ENCODE measurements at places on chromosomes 16 and 17.

DNA sequence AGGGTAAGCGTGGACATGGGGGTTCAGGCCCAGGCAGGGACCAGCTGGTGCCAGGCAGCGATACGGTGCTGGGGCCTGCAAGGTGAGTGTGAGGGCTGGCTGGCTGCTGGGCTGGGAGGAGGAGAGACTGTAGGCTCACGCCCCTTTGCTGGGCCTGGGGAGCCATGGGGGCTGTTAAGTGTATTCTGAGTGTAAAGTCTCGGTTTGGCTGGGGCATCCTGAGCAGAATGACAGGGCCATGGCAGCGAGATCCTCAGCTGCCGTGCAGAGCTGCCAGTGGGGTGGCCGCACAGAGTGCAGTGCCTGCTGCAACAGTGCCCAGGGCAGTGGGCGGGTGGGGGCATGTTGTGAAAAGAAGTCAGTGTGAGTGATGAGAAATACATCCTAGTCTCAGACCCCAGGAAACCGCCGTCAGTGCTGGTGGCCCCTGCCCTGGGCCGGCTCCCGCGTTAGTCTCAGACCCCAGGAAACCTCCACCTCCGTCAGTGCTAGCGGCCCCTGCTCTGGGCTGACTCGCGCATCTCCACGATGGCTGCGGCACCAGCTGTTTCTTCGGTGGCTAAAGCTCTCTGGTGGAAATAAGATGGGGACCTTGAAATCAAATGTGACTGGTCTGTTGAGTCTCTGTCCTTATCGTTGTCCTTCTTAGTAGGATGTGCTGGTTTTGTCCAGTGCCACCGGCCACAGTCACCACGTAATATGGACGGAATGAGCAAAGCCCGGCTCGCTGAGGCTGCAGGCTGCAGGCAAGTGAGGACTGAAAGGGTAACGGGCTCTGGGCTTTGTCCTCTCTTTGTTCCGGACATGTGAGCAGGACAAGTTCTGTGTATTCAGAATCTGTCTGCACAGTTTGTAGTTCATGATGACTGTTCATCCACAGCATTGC lies 22.9 kb downstream of the ACSF3 start:
- DNase-seq: no peak

DNA sequence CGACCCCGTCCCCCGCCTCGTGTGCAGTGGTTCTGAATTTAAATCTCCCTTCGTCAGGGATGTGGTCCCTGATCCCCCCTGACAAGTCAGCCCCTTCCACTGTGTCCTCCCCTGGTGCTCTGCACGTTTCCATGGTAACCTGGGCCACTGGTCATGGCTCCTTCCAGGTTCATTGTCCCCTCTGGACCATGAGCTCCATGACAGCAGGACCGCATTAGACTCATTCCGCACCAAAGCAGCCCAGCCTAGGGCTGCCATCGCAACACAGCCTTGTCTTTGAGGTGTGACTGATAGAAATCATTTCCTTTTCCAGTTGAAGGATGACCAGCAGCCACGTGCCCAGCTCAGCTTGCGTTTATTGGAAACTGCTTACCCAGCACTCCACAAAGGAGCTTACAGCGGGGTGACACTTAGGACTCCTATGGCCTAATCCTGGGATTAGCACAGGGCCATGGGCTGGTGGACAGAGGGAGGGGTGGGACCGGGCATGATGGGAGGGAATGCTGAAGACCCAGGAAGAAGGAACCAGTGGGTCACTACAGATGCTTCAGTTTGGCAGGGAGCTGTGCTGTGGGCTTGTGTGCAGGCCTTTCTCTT lies 7.6 kb downstream of the RCVRN start:
- no peak for DNase-seq

- DNase-seq: no peak
Measured at GRCh38 chr16:27169511-27170071, 33.7 kb upstream of the KDM8 start.

DNA sequence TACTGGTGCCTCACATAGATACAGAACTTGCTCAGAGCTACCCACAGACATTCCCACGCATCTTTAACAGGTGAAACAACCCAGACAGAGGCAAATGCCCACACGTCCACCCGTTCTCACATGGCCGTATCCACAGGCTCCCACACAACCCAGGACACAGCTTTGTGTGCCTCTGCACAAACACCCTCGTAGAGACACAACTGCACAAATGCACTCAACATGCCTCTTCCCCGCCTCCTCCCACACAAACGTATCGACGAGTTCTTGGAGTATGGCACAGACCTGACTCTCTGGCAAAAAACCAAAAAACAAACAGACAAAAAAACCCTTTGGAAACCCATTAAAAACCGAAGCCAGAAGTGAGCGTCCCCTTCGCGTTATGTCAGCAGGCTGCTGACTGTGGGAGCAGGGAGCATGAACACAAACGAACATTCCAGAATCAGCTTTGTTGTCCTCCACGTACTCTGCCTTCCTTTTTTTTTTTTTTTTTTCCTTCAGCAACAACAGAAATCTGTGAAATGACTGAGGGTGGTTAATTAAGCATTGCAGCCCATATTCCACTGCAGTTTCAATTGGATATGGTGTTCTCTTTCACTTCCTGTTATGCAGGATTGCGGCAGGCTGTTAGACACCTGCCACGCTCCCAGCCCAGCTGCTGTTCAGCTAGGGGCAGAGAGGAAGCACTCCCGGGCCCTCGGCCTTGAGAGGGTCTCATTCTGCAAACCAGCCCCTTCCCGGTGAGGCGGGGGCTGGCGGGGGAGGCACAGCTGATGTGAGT lies 313.7 kb downstream of the MAF start:
- DNase-seq: peak; percentile 76

GRCh38 chr16:72099377-72099818 lies 5.8 kb downstream of the DHX38 start:
- DNase-seq: peak; percentile 79

GRCh38 chr16:76311260-76311659 lies 34.1 kb downstream of the CNTNAP4 start:
- no peak for DNase-seq

GRCh38 chr17:1275205-1275961 lies 4.1 kb upstream of the TRARG1 start:
- DNase-seq: no peak

GRCh38 chr17:61259360-61259759 lies 140.3 kb upstream of the TBX2 start:
- DNase-seq: no peak

DNA sequence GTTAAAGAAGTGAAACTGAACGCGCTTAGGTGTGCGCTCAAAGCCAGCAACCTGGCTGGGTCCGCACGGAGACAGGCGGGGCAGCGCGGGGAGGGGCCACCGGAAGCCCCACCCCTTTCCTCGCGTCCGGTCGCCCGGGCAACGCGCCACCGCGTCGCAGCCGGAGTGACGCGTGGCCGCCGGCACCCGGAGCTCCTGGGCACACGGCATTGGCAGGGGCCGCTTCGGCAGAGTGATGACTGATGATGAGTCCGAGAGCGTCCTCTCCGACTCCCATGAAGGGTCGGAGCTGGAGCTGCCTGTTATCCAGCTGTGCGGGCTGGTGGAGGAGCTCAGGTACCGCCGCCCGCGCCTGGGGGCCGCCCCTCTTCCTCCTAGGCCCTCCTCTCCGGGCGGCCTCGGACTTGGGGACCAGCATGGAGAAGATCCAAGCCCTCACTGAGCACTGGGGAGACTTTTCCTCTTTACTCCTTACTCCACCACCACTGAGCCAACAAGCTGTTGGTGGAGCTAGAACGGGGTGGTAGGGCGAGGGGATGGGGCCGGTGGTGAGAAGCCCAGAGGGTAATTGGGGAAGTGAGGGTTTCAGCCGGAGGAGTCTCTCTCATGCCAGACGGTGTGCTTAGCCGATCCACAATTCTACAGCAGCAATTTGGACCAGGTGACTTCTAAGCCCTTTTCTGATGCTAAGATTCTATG lies 44.9 kb downstream of the PRSS54 start:
- DNase-seq: peak; percentile 92

GRCh38 chr17:49698005-49698404 lies 9.8 kb downstream of the SLC35B1 start:
- DNase-seq: no peak

- peak; percentile 32 for DNase-seq
Measured at GRCh38 chr16:66275775-66276428, 90.6 kb upstream of the CDH5 start.

- no peak for DNase-seq
Measured at GRCh38 chr16:5349670-5350517, 252.3 kb upstream of the EEF2KMT start.

- no peak for DNase-seq
Measured at GRCh38 chr16:17159617-17160016, 311.1 kb downstream of the XYLT1 start.

GRCh38 chr17:60529806-60530205 lies 3.8 kb upstream of the APPBP2 start:
- DNase-seq: no peak

- DNase-seq: no peak
Measured at GRCh38 chr16:3023415-3023668, 400 bp downstream of the HCFC1R1 start.

- no peak for DNase-seq
Measured at GRCh38 chr17:2631211-2631610, 37.8 kb downstream of the PAFAH1B1 start.
